Left renal cortex interstitium (tissue), 4 donors: ENCODE measurements at places on chromosomes 16 and 17.

- DNase-seq: no peak
These were observed 18.3 kb downstream of the TBC1D16 start for GRCh38 chr17:80017226-80018010.

GRCh38 chr17:78532922-78533640 is 44.1 kb downstream of the DNAH17 start:
- no peak for DNase-seq

DNA sequence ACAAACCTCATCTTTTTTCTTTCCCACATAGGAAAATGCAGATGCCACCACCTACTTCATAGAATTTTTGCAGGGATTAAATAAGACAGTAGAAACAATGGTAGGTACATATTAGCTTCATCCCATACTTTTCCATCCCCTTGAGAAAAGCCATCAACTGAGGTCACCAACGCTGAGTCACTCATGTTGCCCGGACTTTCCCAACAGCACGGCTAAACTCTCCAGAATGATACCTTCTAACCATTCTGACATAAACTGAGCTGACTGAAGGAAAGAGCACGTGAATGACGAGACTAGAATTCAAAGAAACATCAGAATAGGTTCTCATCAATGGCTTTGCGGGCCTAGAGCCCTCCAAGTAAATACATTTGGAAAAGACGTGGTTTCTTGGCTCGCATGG is 146.0 kb upstream of the RCVRN start:
- DNase-seq: no peak

GRCh38 chr17:17778308-17779014 is 58.3 kb downstream of the SREBF1 start:
- no peak for DNase-seq

- no peak for DNase-seq
These were observed 3.0 kb downstream of the DOC2B start for GRCh38 chr17:178292-179065.
